ENCODE measurements at places on chromosomes 7 and 10.

- DNase-seq = no peak
Measured at GRCh38 chr7:126972571-126972970, 280.2 kb downstream of the GRM8 start.

- no peak for DNase-seq
Measured at GRCh38 chr10:14056610-14057332, 274.0 kb downstream of the FRMD4A start.

DNA sequence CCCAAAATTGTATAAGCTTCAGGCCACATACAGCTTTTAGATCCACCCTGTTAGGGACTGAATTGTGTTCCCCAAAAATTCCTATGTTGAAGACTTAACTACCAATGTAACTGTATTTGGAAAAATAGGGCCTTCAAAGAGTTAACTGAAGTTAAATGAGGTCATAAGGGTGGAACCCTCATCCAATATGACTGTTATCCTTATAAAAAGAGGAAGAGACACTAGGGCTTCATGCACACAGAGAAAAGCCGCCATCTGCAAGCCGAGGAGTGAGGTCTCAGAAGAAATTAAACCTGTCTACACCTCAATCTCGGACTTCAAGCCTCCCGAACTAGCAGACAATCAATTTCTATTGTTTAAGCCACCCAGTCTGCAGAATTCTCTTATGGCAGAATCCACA, 317.9 kb upstream of the NFE2L3 start:
- no peak for DNase-seq

- no peak for DNase-seq
Measured at GRCh38 chr7:147183276-147183675, 1066.7 kb downstream of the CNTNAP2 start.

- no peak for DNase-seq
Measured at GRCh38 chr7:28329661-28330363, 82.5 kb upstream of the CREB5 start.

- no peak for DNase-seq
Measured at GRCh38 chr10:30420766-30421165, 13.2 kb upstream of the MAP3K8 start.

- DNase-seq = no peak
Measured at GRCh38 chr7:90173127-90173844, 19.0 kb downstream of the STEAP1 start.

GRCh38 chr7:121113288-121113687, 124.8 kb downstream of the CPED1 start:
- no peak for DNase-seq

- DNase-seq = no peak
Measured at GRCh38 chr10:21048068-21048467, 151.0 kb upstream of the NEBL start.

GRCh38 chr7:38451840-38452239, 178.4 kb upstream of the TARP start:
- DNase-seq = no peak

GRCh38 chr10:59036311-59037017, 140.0 kb upstream of the PHYHIPL start:
- no peak for DNase-seq

GRCh38 chr10:84241185-84241790, at the start of gene LRIT1:
Gene LRIT1 (minus strand): TSS chr10:84241546. CDS start chr10:84241439, 107 bp downstream.
- no peak for DNase-seq

DNA sequence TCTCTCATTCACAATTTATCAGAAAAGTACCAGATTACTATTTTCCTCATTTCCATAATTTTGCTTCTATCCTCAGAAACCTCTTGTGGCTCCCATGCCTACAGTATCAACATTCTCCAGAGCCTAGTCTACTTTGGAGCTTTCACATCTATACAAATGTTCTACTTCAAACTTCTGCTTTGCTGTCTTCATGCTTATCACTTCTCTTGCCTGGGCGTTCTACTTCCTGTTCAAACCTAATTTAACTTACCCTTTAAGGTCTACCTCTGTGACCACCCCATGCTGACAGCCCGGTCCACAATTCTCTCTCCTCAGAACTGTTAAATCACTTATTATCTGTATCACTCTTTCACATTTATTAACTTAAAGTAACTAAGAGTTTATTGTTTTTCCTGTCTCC, 6.1 kb upstream of the PTPN12 start:
- DNase-seq = no peak

Measured in amygdala (tissue), 56 donors.